ENCODE measurements at places on chromosomes 2 and 18. TPM values are rescaled to one million over a fixed set of nuclear protein-coding genes. Genes with fewer than 3 reads are reported as not detected.

BCL2 gene
- total RNA-seq: 25.9 TPM

DTNB gene
- 5.7 TPM for total RNA-seq

PRSS56 gene
- not detected for total RNA-seq

GRCh38 chr2:131058920-131059319 is 34.3 kb downstream of the FAM168B start:
- no peak for DNase-seq

DNA sequence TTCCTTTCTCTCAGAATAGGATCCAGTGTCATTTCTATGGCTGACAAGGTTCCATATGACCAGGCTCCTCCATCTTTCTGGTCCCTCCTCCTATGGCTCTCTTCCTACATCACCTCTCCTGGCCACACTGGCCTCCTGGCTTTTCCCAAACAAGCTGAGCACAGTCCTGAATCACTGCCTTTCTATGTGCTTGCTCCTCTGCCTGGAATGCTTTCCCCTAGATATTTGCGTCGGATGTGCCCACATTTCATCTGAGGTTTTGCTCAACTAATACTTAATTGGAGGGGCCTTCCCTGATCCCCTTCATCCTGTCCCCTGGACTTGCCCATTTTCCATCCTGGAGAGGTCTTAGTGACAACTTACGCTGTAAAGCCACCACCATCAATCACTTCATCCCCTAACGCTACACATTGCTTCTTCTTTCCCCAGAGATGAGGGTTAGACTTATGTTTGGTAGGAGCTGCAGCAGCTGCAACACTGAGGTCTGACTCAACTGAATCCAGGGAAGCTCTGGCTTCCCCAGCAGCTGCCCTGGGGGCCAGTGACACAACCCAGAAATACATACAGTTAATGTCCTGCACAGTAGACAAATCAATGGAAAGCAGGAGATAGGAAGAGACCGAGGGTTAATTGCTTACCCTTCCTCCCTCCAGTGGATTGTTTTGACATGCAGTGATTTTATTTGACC is 42.9 kb downstream of the QPCT start:
- no peak for DNase-seq

DNA sequence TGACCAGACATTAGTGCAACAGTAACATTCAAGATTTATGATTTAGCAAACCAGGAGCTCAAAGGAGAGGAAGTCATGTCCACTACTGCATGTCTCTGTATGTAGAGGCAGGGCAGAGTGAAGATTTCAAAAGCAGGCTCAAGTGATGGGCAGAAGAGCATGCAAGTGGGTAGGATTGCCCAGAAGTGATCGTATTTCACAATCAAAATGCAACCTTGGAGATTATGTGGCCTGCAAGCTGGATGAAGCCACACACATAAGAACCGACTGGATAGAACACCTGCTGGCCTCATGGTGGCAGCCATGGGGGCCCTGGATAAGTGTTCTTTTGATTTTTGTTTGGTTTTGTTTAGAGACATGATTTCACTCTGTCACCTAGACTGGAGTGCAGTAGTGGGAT is 286.8 kb upstream of the RAB12 start:
- DNase-seq: no peak

Measured in cardiac septum (tissue), 1 donor.